Stimulated activated CD4-positive, alpha-beta T cell treated with anti-CD3 and anti-CD28 coated beads, TNF-alpha, amount 100 ng/mL, for 1 hour (primary cell): ENCODE measurements at places on chromosomes 4 and X.
A peak's percentile ranks its signal among the peaks of the same experiment; 100 is the strongest.

- no peak for DNase-seq
Observed at GRCh38 chrX:85808217-85808616, 239.1 kb downstream of the CHM start.

DNA sequence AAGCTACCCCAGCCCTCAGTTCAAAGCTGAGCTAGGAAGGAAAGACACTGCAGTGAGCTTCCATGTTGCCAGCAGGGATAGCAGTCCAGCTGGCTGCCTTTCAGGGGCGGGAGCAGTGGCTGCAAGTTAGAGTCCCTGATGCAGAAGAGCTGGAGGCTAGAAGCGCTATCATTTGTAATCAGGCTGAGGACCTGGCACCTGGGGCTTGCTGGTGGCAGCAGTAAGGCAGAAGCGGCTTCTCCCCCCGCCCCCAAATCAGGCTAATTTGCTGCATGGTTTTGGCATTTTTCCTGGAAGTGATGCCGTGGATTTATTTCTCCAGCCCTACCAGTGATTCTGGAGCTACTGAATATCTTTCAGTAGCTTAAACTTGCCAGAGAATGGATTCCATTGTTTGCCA, 203.3 kb downstream of the CLCN4 start:
- DNase-seq: no peak

DNA sequence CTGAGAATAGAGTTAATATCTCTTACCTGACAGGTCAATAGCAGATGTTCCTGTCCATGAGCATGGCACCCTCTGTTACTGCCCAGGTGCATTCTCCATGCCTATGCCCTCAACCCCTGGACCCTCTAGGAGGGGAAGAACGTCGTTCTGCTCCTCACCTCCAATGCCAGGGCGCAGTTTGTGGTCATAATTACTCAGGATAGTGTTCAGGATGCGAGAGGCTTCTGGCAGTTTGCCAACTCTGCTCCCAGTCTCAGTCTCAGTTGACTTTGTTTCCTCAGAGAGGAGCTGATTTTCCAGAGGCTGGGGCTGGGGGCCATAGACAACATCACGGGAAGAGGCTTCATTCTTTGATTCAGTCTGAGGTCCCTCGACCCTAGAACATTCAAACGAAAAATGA, 4.4 kb downstream of the GABRE start:
- no peak for DNase-seq

- no peak for DNase-seq
Observed at GRCh38 chrX:71107762-71108360, 1.3 kb upstream of the CXorf65 start.

DNA sequence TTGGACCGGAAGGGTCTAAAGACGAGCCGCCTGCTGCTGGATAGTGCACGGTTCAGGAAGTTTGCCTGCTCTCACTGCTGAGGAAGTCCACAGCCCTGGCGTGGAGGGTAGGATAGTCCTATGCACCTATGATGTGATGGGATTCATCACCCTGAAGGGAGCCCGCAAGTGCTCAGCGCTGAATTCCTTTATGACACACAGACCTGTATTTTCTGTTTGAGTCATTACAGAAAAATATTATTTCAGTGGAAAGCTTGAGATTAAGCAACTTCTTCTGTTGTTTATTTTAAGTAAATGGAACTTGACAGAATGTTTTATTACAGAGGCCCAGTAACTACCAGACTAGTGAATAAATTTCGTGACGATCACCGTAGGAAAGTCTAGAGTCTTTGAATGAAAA, 123.2 kb downstream of the TRIML1 start:
- DNase-seq: no peak

DNA sequence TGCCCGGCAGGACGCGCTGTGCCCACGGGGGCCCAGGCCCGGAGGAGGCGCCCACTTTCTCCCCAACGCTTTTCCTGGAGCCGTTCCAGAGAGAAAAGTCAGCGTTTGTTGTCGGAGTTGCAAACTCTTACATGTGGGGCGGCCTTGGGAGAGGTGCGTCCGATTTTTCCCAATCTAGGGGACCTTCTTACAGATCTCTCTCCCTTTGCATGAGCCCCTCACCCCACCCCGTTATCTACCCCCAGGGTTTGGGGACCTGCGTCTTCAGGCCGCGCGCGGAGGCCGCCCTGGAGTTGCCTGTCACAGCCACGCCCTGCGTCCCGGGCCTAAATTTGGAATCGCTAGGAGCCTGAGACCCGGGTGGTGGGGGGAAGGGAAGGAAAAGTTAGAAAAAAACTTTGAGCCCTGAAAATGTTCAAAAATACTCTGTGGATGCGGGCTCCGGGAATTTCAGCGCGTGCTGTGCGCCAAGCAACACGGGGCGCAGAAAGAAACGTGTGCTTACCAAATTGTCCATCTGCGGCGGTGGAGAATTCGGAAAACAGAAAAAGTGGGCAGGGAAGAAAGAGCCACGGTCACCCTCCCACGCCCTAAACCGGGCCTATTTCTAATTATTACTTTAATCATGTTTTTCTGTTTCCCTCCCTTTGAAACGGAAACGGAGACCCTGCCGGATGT, 587 bp downstream of the CD99 start:
- no peak for DNase-seq

- no peak for DNase-seq
Observed at GRCh38 chr4:141036786-141037185, 96.5 kb downstream of the RNF150 start.

DNA sequence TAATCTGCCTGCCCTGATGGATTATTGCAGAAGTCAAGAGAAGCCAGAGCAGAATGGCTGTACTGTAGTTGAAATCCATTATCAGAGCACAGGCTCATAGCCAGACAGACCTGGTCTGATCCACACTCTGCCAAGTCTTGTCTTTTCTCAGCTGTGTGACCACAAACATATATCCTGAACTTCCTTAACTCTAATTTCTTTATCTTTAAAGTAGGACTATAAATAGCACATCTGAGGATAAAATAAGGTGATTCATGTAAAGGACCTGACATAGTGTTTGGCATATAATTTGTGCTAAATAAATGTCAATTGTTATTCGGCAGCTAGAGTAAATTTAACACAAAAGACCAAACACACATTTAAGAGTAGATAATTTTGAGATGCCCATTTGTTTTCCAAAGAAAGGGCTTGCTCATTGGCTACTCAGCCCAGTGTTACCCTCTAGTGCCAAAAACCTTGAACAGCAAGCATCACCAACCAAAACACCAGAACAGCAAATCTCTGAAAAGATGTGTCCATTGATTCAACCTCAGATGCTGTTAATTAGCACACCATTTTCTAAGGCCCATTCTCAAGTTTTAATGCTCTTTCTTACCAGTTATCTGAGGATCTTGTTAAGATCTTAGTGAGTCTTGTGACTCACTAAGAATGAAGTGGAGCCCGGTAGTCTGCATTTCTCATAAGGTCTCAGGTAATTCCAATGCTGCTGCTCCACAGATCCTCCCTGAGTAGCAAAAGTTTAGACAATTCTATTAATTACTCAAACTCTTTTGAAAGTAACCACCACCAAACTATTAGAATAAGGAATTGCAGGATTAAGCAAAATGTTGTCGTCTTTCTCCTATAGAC, 108.8 kb downstream of the HHIP start:
- no peak for DNase-seq

DNA sequence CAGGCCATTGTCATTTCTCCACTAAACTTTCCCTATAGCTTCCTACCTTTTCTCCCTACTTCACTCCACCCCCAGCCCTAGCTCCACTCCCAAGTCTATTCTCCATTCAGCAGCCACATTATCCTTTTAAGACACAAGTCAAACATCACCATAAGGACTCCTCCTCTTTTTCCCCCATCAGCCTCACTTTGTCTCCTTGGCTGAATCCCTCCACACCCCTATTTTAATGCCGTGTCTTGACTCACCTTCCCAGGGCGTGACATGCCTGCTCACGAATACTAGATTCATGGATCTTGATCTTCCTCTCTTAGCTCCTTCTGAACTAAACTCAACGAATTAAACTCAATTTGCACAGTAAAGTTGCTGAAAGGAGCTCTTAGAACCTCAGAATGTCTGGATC, 281.9 kb downstream of the PTTG2 start:
- no peak for DNase-seq

DNA sequence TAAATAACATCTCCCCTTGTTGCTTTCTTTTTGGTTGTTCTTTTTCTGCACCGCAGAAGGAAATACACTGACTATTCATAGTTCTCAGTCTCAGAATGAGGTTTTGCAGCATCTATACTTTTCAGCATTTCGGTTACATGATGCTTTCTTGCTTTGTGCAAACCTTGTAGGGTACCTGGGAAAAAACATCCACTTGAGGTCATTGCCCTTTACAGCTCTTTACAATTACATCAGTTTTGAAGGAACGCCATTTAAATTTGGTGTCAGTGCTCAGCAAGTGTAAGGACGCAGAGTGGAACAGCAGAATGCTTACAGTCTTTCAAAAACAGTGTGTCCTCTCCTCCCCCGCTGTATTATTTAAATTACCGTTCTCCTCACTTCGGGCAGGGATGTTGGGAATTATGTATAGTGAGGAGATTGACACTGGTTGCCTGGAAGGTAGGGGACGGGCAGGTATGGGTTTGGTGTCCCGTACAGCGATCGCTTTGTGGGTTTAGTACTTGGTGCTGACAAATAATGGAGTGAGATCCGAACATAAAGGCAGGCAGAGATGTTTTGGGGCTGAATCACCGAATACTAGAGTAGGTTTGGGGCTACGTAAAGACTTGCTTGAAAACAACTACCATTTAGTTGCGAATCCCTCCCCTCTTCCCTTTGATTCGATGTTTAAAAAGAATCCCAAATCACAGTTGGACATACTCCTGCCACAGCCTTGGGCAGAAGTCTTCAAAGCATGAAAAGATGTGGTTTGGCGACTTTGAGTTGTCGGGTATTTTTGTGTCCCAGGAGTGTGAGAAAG, 2.0 kb upstream of the NKX3-2 start:
- DNase-seq: no peak

- DNase-seq: no peak
Observed at GRCh38 chrX:39336671-39337311, 535.5 kb downstream of the MID1IP1 start.

GRCh38 chr4:142959173-142959572, 113.1 kb upstream of the INPP4B start:
- no peak for DNase-seq

DNA sequence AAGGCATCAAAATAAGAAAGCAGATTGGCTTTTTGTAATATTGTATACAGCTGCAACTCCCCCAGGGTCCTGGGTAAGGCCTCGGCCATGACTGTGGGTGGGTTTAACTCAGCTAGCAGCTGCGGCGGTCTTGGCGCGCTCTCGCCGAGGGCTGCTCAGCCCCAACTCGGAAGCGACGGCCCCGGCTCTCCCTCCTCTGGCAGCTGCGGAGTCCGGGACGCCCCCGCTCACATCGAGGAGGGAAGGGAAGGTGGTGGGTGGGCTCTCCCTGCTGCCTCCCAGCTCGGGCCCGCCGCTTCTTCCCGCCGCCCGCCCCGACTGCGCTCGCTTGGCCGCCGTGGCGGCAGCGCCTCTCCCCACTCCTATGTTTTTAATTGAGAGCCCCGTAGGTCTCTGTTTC, 51.2 kb downstream of the GPR50 start:
- no peak for DNase-seq

DNA sequence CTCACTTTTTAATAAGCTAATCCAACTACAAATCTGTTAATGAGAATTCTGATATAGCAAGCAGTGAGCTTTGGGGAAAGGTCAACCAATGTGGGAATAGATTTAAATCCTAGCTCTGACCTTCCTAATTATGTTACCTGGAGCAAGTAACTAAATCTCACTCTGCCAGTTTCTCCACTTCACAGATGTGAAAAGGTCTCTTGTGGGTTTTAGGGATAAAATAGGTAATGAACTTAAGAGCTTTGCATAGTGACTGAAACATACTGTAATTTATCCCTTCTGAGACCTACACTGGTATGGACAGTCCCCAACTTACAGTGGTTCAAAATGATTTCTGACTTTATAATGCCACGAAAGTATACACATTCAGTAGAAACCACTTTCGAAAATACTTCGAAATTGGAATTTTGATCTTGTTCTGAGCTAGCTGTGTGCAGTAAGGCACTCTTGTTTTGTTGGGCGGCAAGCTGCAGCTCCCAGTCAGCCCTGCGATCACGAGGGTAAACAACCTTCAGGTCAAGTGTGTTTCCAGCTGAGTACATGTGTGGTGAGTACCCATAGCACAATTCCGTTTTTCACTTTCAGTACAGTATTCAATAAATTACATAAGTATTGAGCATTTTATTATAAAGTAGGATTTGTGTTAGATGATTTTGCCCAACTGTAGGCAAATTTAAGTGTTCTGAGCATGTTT, 93.7 kb downstream of the ADGRL3 start:
- no peak for DNase-seq

DNA sequence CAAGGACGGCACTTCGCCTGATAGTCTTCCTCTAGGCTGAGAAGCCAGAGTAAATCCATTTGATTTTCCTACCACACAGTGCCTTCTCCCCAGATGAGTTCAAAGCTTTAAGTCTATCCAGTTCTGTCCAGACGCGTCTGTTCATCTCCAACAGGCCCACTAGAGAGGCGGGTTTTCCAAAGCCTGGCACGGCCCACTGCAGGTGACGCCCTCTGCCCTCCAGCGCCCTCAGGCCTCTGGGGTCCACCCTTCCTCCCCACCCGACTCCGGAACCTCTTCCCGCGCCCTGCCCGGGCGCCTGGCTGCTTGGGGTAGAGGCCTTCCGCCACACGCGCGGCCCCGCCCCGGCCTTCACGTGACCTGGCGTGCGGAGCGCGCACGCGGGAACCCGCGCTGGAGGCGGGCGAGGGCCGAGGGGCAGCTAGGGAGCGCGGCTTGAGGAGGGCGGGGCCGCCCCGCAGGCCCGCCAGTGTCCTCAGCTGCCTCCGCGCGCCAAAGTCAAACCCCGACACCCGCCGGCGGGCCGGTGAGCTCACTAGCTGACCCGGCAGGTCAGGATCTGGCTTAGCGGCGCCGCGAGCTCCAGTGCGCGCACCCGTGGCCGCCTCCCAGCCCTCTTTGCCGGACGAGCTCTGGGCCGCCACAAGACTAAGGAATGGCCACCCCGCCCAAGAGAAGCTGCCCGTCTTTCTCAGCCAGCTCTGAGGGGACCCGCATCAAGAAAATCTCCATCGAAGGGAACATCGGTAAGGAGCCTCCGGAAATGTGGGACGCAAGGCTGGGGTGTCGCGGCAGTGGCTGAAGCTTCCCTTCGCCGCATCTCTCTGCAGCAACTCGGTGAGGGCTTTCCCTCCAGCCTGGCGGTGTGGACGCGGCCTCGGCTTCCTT, at the start of gene DCK:
DCK (plus strand) TSS at position 469 of the 888 bp plus-strand sequence; CDS start at position 656, 187 bp downstream.
- peak; percentile 63 for DNase-seq

DNA sequence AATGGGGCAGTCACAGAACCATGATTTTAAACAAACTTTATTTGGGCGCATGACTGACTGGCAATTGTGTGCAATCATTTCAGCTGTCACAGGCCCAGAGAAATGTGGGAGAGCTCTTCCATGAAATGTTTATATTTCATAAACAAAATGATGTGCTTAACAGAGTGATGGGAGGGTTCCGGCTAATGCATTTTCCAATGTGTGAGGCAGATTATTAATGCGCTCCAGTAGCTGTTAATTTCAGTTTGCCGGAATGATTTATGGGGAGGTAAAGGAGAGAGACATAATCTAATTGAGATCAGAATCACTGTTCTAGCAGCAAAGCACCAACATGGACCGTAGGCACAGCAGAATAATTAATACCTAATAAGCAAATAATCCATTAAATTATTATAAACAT, 55.6 kb downstream of the NKX6-1 start:
- no peak for DNase-seq
